ENCODE measurements at places on chromosomes 3 and 15.

DNA sequence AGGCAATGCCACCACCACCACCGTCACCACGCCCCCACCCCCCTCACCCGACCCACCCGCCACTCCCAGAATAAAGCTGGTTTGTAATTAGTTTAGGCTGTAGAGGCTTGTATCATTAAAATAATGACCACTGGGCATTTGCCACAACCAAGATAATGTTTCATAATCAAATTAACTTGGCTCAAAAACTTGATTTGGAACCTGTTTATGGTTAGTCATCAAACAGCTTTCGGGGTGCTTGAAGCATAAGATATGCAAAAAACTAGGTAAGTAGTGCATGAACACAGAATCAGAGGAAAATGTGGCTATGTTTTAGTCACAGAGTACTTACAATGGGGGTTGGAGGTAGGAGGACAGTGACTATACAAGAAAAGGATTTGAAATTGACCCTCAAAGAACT, 115.1 kb downstream of the FHIT start:
- DNase-seq: no peak

DNA sequence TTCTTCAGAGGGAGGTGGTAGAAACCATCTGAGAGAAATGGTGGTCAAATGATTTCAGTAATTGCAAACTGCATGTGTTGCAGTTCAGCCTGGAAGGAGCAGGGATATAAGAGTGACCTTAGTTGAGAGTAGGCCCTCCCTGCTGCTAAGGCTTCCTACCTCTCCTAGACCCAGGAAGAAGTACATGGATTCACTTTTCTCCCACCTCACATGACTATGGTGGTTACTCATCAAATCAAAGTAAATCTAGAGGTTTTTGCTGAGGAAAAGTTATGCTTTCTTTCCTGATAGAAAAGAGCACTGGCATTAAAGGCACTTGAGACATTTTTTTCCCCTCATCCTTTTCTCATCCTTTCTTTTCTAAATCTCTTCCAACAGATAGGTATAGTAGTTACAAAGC, 43.2 kb upstream of the LEKR1 start:
- DNase-seq: no peak

DNA sequence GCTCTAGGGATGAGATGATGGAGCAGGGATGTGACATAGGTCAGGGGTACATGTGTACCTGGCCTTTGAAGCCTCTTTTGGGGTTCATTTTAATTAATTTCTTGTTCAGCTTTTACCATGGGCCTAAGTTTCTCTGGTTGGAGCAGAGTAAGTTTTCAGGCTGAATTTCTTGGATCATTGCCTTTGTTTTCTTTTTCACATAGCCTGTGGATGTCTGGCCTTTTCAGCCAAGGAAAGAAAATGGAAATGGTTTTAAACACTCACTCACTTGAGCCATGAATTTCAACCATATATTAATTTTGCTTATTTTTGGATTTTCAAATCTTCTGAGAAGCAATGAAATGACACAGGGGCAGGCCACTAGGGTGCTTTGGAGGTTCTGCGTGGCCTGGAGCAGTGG, 30.2 kb downstream of the CACNA1D start:
- DNase-seq: no peak

DNA sequence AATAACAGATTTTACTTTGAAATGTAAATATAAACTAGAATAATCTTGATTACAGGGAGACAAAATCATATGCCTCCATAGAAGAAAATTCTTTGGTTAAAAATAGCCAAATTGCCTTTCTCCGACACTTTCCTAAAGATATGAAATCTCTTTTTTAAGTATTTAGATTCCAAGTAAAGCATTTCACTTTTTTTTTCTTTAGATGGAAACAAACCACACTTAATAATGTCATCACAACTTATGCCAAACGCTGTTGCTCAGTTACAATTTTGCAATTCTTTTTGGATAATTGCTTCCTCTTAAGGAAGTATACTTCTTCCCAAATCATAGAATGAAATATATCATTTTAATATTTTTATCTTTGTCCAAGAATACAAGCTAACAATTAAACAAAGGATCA, 294.1 kb upstream of the ARL6 start:
- no peak for DNase-seq

DNA sequence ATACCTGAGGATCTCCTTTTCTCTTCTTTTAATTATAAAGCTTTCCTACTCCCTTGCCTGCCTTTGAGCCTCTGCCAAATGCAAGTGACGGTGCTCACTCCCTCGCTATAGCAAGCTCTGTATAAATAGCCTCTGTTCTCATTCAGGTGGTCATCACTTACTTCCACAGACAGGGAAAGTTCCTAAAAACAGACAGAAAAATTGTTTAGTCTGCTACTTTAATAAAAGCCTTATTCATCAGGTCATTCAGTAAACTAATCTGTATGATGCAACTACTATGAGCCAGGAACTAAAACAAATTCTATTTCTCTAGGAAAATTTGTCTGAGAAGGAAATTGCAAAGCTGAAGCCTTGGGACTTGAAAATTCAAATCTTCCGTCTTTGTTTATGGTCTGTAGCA, 10.2 kb upstream of the DLG1 start:
- no peak for DNase-seq

- no peak for DNase-seq
Measured at GRCh38 chr3:188362405-188362831, 208.5 kb downstream of the LPP start.

GRCh38 chr15:27889258-27889657, 209.9 kb downstream of the OCA2 start:
- DNase-seq: no peak

- DNase-seq: no peak
Measured at GRCh38 chr15:67083135-67083762, 17.8 kb downstream of the SMAD3 start.

- peak; percentile 77 for DNase-seq
Measured at GRCh38 chr3:125125821-125126245, 70.0 kb upstream of the HEG1 start.

- no peak for DNase-seq
Measured at GRCh38 chr3:55330756-55331155, 156.3 kb downstream of the WNT5A start.

GRCh38 chr3:177300039-177300833, 103.0 kb upstream of the TBL1XR1 start:
- DNase-seq: no peak

DNA sequence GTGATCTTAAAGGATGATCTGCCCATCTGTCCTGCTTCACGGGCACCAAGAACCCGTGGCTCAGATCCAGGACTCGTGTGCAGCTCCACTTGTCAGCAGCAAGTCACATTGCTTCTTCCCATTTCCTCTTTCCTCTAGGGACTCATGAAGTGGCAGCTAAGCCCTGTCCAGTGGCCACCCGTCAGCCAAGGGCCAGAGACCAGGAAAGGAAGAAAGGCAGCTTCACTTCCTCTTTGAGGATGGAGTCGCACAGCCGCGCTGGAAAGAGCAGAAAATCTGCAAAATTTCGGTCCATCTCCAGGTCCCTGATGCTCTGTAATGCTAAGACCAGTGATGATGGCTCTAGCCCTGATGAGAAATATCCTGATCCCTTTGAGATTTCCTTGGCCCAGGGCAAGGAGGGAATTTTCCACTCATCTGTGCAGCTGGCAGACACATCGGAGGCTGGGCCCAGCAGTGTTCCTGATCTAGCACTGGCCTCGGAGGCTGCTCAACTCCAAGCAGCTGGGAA, 28.5 kb downstream of the IL16 start:
- no peak for DNase-seq

DNA sequence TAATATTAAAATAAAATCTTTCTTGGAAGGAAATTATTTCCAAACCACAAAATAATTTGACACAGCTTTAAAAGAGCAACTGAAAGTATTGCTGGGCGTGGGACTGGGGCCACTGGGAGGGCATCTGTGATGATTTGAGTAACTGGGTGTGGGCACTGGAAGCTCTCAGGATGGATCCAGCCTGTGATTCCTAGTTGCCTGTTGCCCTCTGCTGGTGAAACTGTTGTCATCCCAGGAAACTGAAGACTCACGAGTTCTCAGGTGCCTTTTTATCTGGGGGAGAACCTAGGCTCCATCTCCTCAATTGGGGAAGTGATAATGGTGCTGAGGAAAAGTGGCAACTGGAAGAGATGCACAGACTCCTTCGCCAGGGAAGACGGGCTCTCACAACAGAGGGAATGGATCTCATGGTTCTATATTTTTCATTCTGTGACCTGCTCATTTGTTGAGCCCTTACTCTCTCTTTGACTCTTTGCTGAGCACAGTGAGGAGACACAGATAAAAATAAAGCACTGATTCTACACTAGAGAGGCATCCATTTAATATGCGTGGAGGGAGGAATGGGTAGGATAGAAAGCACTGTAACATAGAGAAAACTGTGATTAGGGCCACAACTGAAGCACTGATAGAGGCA, 61.6 kb downstream of the TPRG1 start:
- DNase-seq: peak; percentile 23

- DNase-seq: no peak
Measured at GRCh38 chr3:13600950-13601691, 52.2 kb downstream of the FBLN2 start.

- no peak for DNase-seq
Measured at GRCh38 chr3:11662392-11662990, 18.8 kb upstream of the VGLL4 start.

GRCh38 chr3:93904568-93904967, 69.1 kb downstream of the PROS1 start:
- no peak for DNase-seq

GRCh38 chr3:12194669-12195161, 36.0 kb upstream of the TIMP4 start:
- no peak for DNase-seq

- DNase-seq: no peak
Measured at GRCh38 chr3:165883863-165884478, 46.7 kb upstream of the BCHE start.
